T-cell (primary cell): ENCODE measurements at places on chromosomes 1 and 21.

GRCh38 chr21:36704958-36705678 lies 6.2 kb downstream of the SIM2 start:
- DNase-seq: no peak

DNA sequence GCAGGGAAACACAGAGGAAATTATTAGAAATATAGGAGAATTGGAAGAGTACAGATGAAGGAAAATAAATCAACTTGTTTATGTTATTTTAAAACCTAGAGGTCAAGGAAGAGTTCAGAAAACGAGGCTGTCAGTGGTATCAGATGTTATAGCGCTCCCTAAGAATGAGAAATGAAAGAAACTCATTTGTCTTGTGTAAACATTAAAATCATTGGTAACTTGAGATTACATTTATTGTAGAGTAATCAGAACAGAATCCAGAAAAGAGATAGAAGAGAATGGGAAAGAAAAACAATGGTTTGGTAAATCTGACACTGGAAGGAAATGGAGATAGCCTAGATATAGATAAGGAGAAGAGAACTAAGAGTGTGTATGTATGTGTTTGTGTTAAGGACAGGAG lies 106.4 kb downstream of the ATF6 start:
- no peak for DNase-seq

GRCh38 chr1:168591641-168592250 lies 15.3 kb downstream of the XCL1 start:
- no peak for DNase-seq

DNA sequence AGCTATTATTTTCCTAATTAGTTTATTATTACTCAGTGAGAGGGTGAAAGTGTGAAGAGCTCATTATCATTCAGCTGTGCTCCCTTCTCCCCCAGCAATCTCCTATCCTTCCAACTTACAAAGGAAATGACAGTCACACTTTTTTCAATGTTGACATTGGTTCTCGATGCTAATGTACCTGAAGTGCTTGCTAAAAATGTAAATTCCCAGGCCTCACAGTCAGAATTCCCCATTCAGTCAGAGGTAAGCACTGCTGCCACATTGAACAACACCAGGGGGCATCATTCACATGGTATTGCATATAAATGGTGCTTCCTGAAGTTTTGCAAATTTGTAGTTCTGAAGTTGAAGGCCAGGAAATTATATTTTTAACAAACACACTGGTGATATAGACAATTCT lies 132.7 kb upstream of the FOXD3 start:
- no peak for DNase-seq

DNA sequence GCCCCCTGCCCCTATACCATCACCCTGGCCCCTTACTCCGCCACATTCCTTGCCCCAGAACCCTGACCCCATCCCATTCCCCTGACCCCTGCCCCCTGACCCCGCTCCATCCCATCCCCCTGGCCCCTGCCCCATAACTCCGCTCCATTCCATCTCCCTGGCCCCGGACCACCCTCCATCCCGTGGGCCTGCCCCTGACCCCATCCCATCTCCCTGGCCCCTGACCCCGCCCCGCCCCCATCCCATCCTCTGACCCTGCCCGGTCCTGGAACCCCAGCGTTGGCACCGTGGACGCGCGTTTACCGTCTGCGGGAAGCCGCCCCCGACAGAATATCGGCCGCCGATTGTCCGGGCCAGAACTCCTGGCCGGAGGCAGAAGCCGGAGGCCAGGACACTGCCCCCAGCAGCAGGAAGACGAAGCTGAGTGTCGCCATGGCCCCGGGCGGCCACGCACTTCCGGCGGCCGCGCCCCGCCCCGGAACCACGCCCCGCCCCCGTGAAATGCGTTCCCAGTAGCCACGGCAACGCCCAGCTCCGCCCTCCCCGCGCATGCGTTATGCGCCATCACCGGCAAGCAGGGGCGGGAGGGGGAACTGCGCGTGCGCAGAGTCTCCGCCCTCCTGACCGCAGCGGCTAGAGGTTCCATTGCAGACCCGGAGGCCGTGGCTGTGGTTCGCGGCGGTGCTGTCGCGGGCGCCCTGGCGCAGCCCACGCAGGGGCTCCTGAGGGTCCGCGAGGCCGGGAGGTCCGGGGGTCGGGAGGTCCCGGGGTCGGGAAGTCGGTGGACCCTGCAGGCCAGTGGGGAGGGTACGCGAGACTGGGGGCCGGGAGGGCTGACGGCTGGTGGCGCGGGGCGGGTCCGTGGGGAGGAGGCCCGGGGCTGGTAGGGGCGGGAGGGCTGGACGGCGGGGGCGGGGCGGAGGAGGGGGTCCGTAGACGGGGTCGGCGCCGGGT lies at the start of gene POFUT2:
Gene POFUT2, minus strand, starts transcription at position 458 of the 954 bp plus-strand sequence. Its CDS starts 24 bp downstream, at position 434.
- peak; percentile 100 for DNase-seq

- no peak for DNase-seq
Measured at GRCh38 chr1:200337831-200338230, 72.0 kb downstream of the ZNF281 start.

- no peak for DNase-seq
Measured at GRCh38 chr21:29378832-29379231, 80.1 kb downstream of the BACH1 start.

- no peak for DNase-seq
Measured at GRCh38 chr1:113676524-113676923, 82.8 kb downstream of the PHTF1 start.

- DNase-seq: peak; percentile 51
Measured at GRCh38 chr1:110874324-110875215, 1.6 kb downstream of the CD53 start.
